ENCODE measurements at places on chromosomes 6 and 20.

DNA sequence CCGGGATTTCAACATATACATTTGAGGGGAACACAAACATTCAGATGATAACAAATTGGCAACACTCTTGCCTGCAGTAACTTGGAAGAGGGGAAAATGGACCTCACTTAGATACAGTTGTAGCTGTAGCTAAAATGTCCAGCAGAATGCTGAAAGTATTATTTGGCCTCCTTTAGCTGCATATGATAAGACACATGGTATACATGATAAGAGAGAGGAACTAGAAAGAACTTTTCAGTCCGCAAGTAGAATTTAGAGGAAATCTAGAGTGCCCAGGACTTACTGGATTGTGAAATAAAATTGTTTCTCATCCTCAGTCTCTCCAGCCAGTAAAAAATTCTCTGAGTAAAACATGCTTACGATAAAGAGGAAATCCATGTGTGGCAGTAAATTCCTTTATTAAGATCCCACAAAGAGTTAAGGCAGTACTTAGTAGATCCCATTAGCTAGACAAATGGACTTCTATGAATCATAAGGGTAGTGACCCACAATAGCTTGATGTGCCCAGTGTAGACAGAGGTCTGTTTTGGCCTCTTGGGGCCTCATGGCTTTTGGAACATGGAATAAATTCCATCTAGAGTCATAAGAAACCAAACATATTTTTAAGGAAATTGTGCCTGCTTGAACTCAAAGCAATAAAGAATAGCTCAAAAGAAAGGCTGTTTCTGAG, 87.9 kb upstream of the RBM24 start:
- DNase-seq: no peak

DNA sequence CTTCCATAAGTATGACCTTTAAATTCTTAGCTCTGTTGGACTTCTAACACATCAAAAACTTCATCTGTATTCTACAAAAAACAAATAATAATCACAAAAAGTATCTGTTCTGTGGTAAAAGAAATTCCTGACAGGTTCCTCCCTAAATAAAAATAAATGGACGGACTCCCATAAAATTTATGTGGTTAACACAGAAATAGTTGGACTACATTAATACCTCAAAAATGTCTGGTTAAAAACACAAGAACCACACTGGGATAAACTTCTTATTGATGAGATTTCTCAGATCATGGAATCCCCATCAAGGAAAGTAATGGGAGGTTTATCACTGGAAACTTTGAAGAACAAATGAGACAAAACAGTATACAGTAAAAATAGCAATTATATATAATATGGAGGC, 172.4 kb downstream of the MOXD1 start:
- no peak for DNase-seq

- DNase-seq: no peak
Observed at GRCh38 chr6:136991646-136992045, 53.1 kb downstream of the IL20RA start.

GRCh38 chr6:3405182-3405518, 51.7 kb downstream of the SLC22A23 start:
- DNase-seq: no peak

- DNase-seq: peak; percentile 33
Observed at GRCh38 chr6:89023591-89024441, 56.7 kb upstream of the PNRC1 start.

GRCh38 chr6:155256122-155256795, 7.6 kb upstream of the CLDN20 start:
- DNase-seq: no peak

- no peak for DNase-seq
Observed at GRCh38 chr6:87682310-87682709, 19.7 kb downstream of the AKIRIN2 start.

DNA sequence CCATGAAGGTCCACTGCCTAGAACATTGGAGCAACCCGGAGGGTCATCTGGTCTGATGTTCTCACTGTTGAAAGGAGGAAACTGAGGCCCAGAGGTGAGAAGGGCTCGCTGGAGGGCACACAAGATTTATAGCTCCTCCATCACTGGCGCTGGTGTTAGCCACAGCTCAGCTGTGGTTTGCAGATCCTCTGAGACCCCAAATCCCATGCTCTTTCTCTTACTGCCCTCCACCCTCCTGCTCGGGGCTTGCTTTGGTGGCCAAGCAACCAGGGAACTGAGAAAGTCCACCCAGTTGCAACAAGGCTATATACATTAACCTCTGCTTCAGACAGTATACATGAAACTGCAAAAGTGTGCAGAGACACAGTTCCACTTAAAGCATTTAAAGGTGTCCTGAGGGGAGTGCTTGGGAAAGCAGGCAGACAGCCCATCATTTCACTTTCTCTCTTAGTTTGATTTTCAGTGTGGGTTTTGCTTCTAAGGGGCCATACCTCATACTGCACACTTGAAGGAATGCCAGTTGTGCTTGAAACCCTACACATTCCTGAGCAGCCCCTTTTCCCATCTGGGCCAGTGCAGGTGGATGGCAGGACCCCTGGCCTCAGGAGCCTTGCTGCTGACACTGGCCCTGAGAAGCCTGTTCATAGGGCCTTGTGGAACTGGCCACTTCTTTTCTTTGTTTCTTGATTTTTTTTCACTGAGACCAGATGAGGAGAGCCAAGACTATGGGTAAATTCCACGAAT, 347.6 kb downstream of the CDC5L start:
- DNase-seq: no peak

DNA sequence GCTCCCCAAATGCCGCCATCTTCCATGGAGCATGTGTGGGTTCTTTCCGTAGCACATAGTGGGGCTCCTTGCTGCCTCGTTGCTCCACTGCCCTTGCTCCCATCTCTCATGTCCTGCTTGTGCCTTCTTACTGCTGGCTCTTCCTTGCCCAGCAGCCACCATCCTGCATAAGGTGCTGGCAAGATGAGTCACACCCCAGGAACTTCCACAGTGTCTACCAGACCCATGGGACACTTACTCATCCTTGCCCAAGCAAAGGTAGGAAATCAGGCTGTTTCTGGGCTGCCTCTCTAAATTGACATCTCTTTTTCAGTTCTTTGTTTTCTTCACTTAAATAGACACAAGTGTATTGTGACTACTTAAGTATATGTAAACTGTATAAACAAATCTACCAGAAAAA, 39.4 kb upstream of the RGS17 start:
- no peak for DNase-seq

DNA sequence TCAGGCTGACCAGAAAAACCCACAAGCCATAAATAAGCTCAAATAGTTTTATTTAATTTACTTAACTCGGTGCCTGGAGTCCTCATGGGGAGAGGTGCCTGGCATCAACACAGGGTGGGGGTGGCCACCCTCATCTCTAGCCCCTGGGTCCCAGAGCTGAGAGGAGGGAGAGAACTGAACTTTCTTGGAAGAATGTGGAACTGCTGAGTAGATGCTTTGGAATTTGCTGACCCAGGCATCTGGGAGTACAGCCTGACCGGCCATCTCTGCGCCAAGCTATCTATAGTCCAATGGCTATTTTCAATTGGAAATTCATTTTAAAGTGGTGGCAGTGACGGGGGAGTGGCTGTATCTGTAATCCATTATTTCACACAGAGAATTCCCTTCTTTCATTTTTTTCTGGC, 104.8 kb downstream of the CDH26 start:
- no peak for DNase-seq

DNA sequence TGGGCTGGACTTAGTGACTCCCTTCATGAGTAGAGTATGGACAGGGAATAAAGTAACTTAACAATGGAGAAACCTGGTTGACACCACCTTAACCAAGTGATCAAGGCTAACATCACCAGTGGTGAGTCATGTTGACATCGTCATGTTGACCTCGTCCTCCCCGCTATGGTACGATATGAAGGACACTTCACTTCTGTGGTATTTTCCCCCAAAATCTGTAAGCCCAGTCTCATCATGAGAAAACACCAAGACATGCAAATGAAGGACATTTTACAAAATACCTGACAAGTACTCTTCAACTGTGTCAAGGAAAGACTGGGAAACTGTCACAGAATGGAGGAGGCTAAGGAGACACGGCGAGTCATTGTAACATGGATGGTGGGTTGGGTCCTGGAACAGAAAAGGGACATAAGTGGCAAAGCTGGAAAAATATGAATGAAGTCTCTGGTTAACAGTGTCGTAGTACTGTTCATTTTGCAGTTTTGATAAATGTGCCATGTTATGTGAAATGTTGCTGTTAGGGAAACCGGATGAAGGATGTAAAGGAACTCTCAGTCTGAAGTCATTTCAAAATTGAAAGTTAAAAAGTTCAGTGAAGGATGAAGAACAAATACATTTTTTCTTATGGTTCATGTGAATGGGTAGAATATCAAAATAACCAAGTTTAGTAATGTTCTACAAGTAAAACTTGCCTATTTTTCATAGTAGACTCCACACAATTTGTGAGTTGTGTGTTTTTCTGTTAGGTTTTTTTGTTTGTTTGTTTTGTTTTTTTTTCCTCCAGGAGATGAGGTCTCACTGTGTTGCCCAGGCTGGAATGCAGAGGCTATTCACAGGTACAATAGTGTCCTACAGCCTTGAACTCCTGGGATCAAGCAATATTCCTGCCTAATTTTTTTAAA, 247.5 kb downstream of the TMEM242 start:
- DNase-seq: no peak

DNA sequence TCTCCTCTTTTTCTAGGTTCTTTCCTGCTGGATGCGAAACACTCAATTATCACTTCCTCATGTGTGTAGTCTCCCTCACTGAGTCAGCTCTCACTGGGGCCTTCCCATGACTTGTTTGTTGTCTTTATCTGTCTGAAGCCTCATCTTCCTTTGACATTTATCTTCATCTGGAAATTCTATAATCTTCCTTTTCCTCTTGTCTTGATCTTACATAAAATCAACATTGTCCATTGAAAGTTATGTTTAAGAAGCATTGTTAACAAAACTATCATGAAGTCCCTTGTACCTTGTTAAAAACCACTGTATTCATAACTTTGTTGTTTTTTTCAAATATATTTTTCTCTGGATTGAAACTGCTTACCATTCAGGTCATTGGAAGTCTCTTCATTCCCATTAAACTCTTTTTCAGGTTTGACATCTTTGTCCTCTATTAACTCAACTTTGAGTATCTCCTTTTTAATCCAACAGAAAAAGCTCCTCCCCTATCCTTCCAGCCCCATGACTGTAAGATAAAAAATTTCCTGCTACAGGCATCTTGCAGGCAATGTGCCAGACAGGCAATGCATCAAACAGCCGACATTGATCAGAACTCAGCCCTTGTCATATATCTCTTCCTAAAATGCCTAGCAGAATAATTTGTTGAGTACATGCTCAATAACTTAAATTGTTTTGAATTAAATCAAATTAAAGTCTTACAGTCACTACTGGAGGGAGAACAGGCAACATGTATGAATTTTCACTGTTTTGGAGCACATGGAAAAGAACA, 34.8 kb downstream of the MYLIP start:
- DNase-seq: no peak

DNA sequence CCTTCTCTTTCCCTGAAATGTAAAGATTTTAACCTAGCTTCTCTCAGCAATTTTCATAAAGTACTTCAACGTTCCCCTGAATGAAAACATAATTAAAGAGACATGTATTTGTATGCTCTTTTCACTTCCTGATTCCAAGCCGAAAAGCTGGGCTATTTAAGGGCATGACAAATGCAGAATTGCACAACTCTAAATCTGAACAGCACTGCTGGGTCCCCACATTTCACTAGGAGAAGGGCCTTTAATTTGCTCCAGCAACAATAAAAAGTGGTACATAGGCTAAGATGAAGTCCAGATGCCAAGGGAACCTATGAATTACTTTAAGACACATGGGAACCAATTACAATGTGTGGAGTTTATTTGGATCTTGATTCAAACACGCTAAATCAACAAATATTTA, 42.0 kb downstream of the IRAK1BP1 start:
- DNase-seq: peak; percentile 16

- DNase-seq: no peak
Observed at GRCh38 chr20:3932681-3933080, 43.5 kb downstream of the PANK2 start.

DNA sequence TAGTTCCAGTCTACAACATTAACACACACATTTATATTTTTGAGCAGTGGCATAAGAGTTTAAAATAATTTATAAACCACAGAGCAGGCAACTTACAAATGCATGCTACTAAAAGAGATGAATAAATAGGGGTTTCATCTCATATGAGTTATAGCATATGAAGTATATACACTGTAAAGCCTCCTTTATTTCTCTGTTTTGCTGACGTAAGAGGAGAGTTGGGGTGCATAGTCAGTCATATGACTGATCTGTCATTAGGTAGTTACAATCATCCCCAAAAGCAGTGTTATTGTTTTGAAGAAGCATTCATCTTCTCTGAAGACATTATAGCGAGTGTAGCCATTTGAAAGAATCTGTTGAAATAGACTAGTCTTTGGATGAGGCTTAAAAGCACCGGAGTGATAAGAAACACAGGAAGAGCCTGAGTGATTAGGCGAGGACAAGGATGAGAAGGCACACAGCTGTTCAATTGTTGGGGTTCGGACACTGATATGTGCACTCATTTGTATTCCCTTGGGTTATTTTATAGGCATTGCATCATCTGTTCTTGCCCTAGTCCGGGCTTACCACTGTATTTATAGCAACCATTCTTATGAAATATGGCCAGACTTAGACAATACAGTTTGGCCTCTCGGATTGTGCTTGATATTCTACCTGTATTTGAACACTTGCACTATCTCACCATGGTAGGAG, 325.7 kb downstream of the SAMD5 start:
- DNase-seq: no peak

DNA sequence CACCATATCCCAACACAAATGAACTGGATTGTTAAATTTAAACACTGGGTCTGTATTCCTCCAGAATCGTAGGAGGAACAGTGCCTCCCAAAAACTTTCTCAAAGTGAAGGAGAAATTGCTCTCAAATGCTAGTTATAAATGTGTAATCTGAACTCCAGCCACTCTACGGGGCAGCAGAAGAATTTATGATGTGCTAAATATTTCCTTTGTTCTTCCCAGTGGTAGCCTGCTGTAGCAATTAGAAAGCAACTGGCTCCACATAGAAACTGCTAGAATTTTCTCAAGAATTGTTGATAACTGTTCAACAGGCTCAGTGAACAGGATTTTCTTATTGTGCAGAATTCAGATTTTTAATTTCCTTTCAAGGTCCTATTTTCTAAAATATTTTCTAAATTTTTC, 49.8 kb upstream of the EYA4 start:
- DNase-seq: no peak

DNA sequence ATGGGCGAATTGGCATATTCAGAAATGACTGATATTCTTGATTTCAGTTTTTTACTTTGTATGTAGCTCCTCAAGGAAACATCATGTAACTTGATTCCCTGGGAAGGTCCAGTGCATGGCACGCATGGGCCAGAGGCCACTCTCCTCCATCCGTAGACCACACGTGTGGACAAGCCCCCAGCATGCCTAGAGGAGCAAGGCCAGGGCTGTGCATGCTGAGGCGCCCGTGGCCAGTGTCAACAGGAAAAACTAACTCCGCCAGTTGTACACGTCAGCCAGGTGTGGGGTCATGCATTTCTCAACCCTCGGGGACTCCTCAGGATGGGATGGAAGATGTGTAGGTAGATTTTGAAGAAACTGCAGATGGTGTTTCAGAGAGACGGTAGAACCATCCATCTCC, 37.8 kb upstream of the CD93 start:
- DNase-seq: no peak

GRCh38 chr6:135179372-135179771, 1.7 kb upstream of the MYB start:
- no peak for DNase-seq

- no peak for DNase-seq
Observed at GRCh38 chr6:84769306-84769705, 4.9 kb upstream of the TBX18 start.

GRCh38 chr20:58215116-58215515, 13.3 kb downstream of the ANKRD60 start:
- DNase-seq: no peak
